T-helper 1 cell treated with Interleukin-12 subunit alpha and Interleukin-12 subunit beta and Interleukin-4 antibody, amounts not matched to agents 30 ng/mL and 1 ng/mL, for 36 hours (primary cell): ENCODE measurements at places on chromosomes 5 and 9. TPM values are rescaled to one million over a fixed set of nuclear protein-coding genes. Genes with fewer than 3 reads are reported as not detected.

AK8 gene
- total RNA-seq: 0.17 TPM in 1 of 2 replicates, not detected in the other

MACIR gene
- 6.3 and 6.4 TPM in 2 replicates for total RNA-seq

PCDHB2 gene
- 0.07 TPM in 1 of 2 replicates, not detected in the other for total RNA-seq

ELP1 gene
- 27.9 and 32.9 TPM in 2 replicates for total RNA-seq

MYMK gene
- not detected in 2 replicates for total RNA-seq

PAEP gene
- not detected in 2 replicates for total RNA-seq
